ENCODE measurements at places on chromosomes 7 and 10. TPM values are rescaled to one million over a fixed set of nuclear protein-coding genes. Genes with fewer than 3 reads are reported as not detected.
A peak's percentile ranks its signal among the peaks of the same experiment; 100 is the strongest.

- no peak for DNase-seq
Measured at GRCh38 chr7:99155211-99155610, 11.3 kb upstream of the SMURF1 start.

- DNase-seq, result no peak
Measured at GRCh38 chr7:130070861-130071622, 708 bp downstream of the KLHDC10 start.

DNA sequence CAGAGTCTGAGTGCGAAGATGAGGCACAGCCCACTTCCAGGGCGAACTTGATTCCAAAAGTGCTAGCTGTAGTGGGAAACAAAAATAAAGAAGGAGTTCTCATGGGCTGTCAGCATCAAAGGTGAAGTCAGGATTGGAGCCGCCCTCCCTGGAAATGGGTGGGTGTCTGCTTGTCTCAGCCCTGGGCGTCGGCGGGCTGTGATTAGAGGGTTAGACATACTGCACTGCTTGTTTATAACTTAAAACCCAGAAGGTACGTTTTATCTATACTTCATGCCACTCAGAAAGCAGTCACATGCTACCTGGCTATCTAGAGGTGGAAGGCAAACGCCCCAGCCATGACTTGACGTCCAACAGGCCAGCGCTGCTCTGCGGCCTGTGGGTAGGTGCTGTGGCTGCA lies 108.7 kb upstream of the NPS start:
- DNase-seq, result no peak

DNA sequence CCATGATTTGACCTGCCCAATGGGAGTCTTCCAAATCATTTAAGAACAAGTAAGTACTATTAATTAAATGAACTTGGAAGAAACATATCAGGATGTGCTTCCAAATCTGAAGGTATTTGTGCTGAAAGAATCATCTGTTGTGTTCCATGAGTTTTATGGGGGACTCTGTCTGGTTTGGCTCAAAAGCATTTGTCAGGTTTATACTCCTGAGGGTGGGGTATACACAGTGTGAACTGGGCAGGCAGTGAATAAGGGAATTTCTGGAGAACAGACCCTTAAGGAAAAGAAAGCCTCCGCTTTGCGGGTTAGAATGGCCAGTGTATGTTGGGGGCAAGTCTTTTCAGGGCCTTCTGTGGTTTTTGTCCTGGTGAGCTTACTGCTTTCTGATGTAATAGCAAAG lies 29.9 kb downstream of the TCF7L2 start:
- no peak for DNase-seq

- no peak for DNase-seq
Measured at GRCh38 chr10:29636178-29636577, 1.4 kb upstream of the SVIL start.

DNA sequence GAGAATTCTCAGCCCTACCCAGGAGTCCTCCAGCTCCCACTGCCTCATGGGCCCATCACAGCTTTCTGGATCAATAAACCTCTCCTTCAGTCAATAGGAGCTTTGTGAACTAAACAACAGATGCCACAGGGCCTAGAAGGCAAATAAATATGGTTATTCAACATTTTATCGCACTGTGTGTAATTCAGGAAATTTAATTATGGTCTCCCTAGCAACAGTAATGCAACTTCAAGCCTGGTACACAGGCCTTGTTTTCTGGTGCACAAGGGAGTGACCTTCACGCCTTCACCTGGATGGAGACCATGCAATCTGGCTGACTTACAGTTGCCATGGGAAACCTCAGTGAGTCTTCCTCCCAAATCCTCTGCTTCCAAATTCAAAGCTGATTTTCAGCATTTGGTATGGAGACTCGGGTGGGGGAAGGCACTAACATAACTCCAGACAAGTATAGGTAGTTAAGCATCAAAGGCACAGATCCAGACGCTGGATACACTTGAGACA lies 441.0 kb upstream of the NPVF start:
- no peak for DNase-seq

- DNase-seq, result peak; percentile 87
Measured at GRCh38 chr7:118214051-118214832, 10.3 kb upstream of the ANKRD7 start.

DNA sequence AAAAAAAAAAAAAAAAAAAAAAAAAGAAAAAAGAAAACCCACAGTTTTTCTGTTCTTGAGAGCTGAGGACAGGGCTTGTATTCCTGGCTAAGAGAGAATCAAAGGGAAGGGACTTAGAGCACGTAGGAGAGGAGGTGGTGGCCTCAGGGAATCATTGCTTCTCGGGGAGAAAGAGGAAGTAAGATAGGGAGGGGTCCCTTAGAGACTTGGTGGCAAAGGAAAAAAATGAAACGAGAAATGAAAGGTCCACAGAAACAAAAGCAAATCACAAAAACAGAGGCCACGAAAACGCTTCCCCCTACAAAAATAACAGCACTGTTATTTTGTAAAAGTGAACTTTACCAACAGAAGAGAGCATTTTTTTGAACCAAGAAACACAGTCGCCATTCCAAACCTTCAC lies 323.1 kb upstream of the GALNT17 start:
- no peak for DNase-seq

DNA sequence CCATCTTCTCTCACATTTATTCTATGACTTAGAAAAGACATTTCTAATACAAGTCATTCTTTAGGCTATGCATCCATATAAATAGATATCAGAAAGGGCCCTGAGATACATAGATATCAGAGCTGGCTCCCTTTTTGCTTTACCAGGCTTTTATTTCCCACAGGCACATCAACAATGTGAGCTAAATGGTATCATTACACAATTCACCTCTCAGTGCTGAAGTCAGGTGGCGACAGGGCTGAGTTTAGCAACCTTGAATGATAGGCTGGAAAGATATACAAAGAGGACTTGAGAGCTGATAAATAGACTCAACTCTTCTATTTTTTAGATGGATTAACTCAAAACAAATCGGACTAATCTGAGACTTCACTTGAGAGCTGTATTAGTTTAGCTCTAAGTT lies 189.2 kb upstream of the COL1A2 start:
- no peak for DNase-seq

DNA sequence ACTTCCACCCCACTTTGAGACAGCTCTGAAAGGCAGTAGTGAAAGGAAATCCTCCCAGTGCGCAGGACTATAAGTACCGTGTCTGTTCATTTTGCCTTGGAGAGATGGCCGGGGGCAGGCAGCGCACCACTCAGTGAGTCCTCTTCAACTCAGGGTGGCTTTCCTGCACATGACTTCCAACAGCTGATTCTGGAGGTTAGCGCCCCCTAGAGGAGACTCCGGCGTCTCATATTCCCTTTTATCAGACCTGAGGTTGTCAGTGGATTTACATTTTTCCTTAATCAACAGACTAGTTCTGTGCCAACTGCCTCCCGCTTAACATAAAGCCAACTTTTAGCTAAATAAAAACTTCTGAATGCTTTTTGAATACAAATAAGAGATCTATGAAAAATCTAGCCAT lies 101.0 kb downstream of the HERPUD2 start:
- no peak for DNase-seq

- no peak for DNase-seq
Measured at GRCh38 chr10:24911029-24911428, 41.4 kb downstream of the PRTFDC1 start.

- DNase-seq, result no peak
Measured at GRCh38 chr7:39919646-39920045, 30.4 kb upstream of the CDK13 start.

GRCh38 chr7:23469150-23469960 lies 936 bp downstream of the IGF2BP3 start:
- peak; percentile 56 for DNase-seq

GRCh38 chr10:110842326-110842904 lies 29.3 kb upstream of the PDCD4 start:
- DNase-seq, result no peak

- DNase-seq, result peak; percentile 82
Measured at GRCh38 chr10:78817361-78817760, 251.4 kb upstream of the ZMIZ1 start.

DNA sequence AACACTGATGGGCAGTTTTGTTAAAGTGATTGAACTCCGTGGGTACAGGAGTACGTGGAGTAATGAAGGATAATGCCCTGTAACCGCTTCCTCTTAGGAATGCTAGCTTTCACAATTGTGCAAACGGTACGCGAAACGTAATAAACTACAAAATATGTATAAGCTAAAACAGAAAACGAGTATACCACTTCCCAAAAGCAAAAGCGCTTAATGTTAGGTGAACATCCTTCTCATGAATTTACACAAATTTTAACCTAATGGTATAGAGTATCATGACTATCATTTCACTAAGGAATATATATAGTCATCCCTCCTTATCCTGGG lies 395 bp upstream of the ZNF25 start:
- no peak for DNase-seq

DNA sequence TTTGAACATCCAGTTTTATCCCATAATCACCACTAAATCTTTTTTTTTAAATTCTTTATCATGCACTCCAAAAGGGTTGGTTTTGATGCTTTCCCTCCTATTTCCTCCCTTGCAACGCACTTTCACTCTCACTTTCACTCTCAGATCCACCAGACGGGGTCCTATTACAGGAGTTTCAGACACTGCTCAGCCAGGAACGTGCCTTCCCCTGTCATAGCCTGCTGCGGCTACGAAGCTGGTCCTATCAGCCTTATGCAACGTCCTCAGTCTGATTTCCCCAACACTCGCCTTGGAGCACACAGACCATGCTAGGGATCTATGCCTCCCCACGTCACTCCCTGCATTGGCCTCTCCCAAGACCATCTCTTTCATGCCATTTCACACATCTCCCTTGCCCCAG lies 23.4 kb downstream of the ZPBP start:
- DNase-seq, result no peak

DNA sequence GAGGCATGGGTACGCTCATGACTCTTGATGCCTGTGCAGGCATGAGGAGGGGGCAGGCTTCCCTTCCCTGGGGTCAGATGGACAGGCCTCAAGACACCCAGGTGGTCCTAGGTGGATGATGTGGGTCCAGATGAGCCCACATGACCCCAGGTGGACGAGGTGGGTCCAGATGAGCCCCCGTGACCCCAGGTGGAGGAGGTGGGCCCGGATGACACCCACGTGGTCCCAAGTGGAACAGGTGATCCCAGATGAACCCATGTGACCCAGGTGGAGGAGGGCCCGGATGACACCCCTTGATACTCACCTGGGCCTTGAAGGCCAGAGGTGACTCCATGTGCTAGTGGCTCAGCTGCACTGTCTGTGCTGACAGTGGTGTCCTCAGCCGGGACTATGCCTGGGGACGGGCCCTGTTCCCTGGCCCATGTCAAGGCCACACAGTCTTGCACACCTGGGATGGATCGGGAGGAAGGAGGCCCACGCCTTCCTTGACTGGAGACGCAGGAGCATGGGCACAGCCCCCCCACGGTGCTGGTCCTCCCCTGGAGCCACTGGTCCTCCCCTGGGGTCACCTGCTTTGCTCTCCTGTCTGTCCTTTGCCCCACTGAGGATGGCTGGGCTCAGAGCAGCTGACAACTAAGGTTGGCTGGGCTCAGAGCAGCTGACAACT lies 3.2 kb downstream of the PRAP1 start:
- no peak for DNase-seq

GRCh38 chr10:131790021-131790420 lies 110.8 kb upstream of the PPP2R2D start:
- no peak for DNase-seq

- DNase-seq, result peak; percentile 48
Measured at GRCh38 chr10:75916906-75917305, 485.5 kb downstream of the LRMDA start.

DNA sequence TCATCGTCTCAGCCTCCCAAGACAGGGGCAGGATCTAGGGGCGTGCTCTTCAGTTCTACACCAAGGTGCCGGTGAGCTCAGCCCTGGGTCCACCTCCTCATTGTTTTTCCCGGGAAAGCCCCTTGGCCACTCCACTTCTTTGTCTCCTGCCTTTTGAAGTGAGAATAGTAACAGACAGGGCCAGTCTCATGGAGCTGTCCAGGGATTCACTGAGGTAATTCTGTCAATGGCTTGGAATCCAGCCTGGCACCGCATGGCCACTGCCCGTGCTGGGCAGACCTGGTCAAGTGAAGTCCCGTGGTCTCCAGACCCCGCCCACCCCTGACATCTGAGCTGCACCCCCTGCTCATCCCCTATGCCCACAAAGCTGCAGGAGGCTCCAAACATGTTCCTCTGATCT lies 138.9 kb downstream of the TNS3 start:
- no peak for DNase-seq

- DNase-seq, result no peak
Measured at GRCh38 chr10:124686707-124687376, 57.3 kb downstream of the FAM53B start.

- DNase-seq, result no peak
Measured at GRCh38 chr10:24720096-24720495, 3.6 kb downstream of the ARHGAP21 start.

DNA sequence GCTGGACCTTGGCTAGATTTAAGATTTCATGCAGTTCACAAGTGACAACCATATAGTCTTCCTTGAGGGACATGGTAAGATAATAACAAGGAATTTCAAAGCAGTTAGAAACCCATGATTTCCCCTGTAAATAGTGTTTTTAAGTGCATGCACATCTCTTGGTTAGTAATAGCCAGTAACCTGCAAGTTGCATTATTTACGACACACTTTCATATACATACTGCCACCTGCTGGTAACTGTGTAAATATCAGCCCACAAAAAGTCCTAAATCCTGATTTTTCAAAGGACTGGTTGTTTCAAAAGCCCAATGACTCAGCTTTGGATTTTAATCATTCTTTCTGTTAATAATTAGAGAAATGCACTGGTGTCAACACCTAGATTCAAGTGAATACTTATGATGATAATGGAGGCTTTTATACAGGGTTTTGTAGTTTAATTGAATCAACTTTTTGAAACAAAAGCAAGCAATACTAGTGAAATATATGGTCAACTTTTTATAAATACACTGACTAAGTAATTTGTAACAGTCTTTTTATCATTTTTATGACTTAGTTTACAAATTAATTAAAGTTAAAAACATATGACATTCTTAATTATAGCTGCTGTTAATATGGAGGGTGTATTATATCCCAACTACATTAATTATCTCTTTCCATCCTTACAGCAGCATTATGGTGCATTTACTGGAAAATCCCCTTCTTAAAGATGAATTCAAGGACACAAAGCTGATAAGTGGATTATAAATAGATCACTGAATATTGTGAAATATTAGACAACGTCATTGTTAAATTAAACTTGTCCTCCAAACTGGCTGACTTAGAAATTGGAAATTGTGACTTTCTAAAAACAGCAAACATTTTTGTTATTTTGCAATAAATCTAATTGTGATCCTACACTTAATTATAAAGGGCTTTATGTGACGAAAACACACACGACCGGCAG lies 367.7 kb upstream of the SEMA3D start:
- peak; percentile 78 for DNase-seq

Gene HKDC1
- polyA plus RNA-seq, result 3.4 TPM

Gene ECHDC3
- polyA plus RNA-seq, result 14.4 TPM

Gene CYP2C18
- polyA plus RNA-seq, result 0.46 TPM

Gene NPSR1
- polyA plus RNA-seq, result not detected

Gene MSS51
- 5.5 TPM for polyA plus RNA-seq

Gene CLDN4
- 65.8 TPM for polyA plus RNA-seq

Gene PLXNA4
- 6.2 TPM for polyA plus RNA-seq

Gene ZNF485
- polyA plus RNA-seq, result 5.9 TPM

Gene NPFFR1
- polyA plus RNA-seq, result 0.44 TPM

Gene TIMM23
- polyA plus RNA-seq, result 45.2 TPM

Gene MRM2
- 24.4 TPM for polyA plus RNA-seq

Gene PTF1A
- not detected for polyA plus RNA-seq

Gene C10orf143
- polyA plus RNA-seq, result 5.8 TPM

All from right lung (tissue), 10 donors.